ENCODE measurements at places on chromosomes 6 and 20. TPM values are rescaled to one million over a fixed set of nuclear protein-coding genes. Genes with fewer than 3 reads are reported as not detected.

DNA sequence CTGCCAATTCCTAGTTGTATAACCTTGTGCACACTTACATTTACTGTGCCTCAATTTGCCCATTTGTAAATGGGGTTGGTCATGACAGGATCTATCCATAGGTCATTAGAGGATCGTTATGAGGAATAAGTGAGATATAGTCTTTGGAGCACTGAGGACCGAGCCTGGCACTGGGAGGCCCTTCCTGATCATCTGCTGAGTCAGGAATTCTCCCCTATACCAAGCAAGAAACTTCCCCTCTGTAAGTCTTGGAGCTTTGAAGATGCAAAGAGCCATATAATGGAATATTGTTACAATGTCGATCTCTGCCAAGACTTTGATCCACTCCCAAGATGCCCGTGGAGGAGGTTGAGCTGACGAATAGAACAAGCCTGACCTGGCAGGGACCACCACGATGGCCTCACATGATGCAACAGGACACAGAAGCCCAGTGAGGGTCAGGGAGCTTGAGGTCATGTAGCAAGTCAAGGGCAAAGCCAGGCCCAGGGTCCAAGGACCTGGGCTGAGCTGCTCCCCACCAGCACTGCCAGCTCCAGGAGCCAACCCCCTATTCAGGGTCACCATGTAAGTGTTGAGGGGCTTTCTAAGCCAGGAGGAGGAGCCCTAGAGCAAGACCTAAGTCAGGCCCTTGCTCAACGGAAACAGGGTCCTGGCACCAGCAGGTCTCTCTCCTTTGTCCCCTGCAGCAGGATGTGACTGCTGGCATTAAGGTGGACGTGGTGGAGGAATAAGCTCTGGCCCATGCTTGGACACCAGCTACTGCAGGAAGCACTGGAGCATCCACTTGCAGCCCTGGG, 16.7 kb downstream of the PDRG1 start:
- no peaks in the 10 kb centered on the region for H3K36me3 ChIP-seq
- no peak overlapping the region for H3K27ac ChIP-seq
- DNase-seq = no peak
- H3K4me1 ChIP-seq = no peaks in the 10 kb centered on the region

DNA sequence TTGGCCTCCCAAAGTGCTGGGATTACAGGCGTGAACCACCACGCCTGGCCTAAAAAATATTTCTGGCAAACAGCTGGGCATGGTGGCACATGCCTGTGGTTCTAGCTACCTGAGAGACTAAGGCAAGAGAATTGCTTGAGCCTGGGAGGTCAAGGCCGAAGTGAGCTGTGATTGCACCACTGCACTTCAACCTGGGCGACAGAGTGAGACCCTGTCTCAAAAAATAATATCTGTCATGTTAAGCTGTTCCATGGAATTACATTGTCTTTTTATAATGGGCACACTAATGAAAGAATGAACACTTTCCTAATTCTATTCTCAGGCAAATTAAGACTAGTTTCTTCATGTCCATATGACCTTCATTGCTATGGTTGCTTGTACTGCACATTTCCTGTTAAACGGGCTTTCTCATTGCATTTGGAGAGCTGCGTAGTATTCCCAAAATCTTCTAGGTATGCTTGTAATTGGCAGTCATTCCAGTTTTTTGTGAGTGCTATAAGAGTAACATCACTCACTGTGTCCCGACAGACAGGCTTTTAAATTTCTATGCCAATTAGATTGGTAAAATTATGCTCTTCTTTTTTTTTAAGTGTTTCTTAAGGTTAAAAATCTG, 12.1 kb downstream of the AMD1 start:
- H3K27ac ChIP-seq = no peak overlapping the region
- H3K4me1 ChIP-seq = peaks cover 58% of the 10 kb centered on the region

DNA sequence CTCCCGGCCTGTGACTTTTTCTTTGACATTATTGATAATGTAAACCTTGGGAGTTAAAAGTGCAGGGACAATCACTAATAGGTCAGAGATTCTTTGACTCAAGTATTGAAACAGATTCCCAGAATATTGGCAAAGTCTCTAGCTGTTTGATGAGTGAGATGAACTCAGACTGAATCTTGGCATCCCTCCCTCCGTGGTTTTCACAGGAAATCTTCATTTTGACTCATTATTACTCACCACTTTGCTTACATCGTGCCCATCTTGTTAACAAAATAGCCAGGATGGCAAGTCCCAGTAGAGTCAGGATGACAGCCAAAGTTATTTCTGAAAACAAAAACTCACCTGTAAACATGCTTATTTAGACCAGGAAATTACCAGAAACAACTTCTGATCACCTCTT, 2.0 kb downstream of the TSBP1 start:
- no peaks in the 10 kb centered on the region for H3K27me3 ChIP-seq
- H3K36me3 ChIP-seq = no peaks in the 10 kb centered on the region
- DNase-seq = no peak
- no peaks in the 10 kb centered on the region for H3K4me1 ChIP-seq
- H3K27ac ChIP-seq = no peak overlapping the region
- no peak overlapping the region for H3K4me3 ChIP-seq

GRCh38 chr20:3692706-3693294, 11.0 kb upstream of the ADAM33 start:
- DNase-seq = no peak
- no peaks in the 10 kb centered on the region for H3K27me3 ChIP-seq
- H3K27ac ChIP-seq = no peak overlapping the region
- H3K36me3 ChIP-seq = no peaks in the 10 kb centered on the region

DNA sequence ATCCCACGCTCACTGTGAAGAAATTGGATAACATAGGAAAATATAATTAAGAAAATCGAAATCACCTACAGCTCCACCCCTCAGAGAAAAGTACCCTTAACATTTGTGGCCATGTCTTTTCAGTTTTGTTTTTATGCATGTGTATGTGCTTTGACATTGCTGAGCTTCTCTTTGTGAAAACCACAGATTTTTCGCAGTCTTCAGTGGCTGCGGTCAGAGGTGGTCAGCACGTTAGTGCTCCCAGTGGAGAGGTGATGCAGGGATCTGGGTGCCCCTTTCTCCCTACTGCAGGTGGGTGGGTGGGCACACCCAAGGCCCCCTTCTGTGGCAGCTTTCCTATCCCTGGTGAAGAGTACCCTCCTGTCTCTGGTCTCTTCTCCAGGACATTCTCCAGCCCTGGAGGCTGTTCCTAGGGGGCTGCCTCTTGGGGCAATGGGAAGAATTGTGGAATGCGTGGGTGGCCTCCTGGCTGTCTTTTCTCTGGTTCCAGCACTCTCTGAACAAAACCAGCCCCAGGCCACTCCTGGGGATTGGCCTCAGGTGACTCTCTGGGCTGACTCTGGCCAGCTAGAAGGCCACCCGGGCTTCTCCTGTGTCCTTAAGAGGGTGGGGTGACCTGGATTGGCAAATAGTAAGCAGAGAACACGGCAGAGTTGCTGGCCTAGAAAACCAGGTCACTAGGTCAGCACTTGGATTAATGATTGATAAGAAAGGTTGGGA, 49.8 kb upstream of the FANCE start:
- no peak overlapping the region for H3K27ac ChIP-seq
- no peaks in the 10 kb centered on the region for H3K27me3 ChIP-seq
- DNase-seq = no peak
- H3K36me3 ChIP-seq = no peaks in the 10 kb centered on the region

- no peaks in the 10 kb centered on the region for H3K27me3 ChIP-seq
- no peak overlapping the region for H3K27ac ChIP-seq
- no peaks in the 10 kb centered on the region for H3K4me1 ChIP-seq
- no peak for DNase-seq
- no peaks in the 10 kb centered on the region for H3K36me3 ChIP-seq
These were observed 224.4 kb downstream of the TPBG start for GRCh38 chr6:82588020-82588419.

DNA sequence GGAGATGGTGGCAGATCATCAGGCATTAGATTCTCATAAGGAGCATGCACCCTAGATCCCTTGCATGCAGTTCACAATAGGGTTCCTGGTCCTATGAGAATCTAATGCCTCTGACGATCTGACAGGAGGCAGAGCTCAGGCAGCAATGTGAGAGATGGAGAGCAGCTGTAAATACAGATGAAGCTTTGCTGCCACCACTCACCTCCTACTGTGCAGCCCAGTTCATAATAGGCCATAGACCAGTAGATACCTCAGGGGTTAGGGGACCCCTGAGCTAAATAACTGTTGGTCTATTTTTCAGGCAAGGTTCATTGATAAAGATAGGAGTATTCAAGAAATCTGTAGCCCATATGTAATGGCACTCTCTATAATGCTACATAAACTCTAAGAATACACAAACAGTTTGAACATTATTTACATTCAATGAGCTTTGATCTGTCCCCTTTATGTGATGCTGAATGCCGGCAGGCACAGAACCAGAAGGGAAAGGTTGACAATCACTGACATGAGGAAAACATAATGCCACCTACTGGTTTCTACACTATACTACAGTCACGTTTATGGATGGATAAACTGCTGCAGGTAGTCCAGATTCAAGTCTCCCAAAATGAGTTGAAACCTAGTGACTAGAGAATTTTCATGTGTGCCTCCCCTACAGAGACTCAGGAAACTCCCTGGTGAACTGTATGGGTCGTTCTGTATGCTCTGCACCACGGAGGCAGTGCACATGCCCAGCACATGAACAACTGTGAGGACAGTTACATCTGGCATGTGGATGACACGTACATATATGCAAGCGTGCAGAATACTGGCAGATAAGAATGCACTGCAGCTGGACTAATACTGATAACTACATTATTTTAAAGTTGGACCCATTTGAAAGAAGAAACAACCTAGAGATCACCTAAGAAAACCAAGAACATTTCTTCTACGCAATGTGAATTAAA, 72.0 kb downstream of the DST start:
- no peak overlapping the region for H3K4me3 ChIP-seq
- peaks cover 57% of the 10 kb centered on the region for H3K4me1 ChIP-seq
- no peaks in the 10 kb centered on the region for H3K27me3 ChIP-seq

GRCh38 chr6:145187491-145188206, 547.7 kb downstream of the EPM2A start:
- no peak overlapping the region for H3K27ac ChIP-seq
- no peaks in the 10 kb centered on the region for H3K4me1 ChIP-seq
- DNase-seq = no peak
- no peak overlapping the region for H3K4me3 ChIP-seq

GRCh38 chr6:156169371-156169770, 607.8 kb upstream of the ARID1B start:
- no peak overlapping the region for H3K27ac ChIP-seq
- no peaks in the 10 kb centered on the region for H3K36me3 ChIP-seq
- DNase-seq = no peak
- H3K4me3 ChIP-seq = no peak overlapping the region

- H3K4me1 ChIP-seq = peaks cover 54% of the 10 kb centered on the region
- DNase-seq = no peak
- no peak overlapping the region for H3K4me3 ChIP-seq
- no peaks in the 10 kb centered on the region for H3K27me3 ChIP-seq
- no peaks in the 10 kb centered on the region for H3K36me3 ChIP-seq
- no peak overlapping the region for H3K27ac ChIP-seq
These were observed 236.7 kb downstream of the FARS2 start for GRCh38 chr6:5497896-5498578.

GRCh38 chr6:122258839-122259238, 140.6 kb upstream of the HSF2 start:
- no peaks in the 10 kb centered on the region for H3K27me3 ChIP-seq
- no peak overlapping the region for H3K27ac ChIP-seq
- no peak for DNase-seq
- no peaks in the 10 kb centered on the region for H3K4me1 ChIP-seq
- no peak overlapping the region for H3K4me3 ChIP-seq

DNA sequence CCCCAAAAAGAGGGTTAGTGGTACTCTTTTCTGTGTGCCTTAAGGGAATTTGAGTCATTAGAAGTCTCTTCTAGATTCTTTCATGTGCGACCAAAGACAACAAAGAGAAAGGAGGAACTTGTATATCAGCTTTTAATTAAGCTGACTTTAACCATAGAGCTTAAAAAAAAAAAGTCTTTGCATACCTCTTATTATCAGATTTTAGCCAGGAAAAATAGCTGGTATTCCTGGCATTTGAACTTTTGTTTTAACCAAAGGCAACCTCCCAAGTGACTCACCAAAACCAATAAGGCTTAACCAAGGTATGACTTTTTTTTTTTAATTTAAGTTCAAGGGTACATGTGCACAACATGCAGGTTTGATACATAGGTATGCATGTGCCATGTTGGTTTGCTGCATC, 375.0 kb downstream of the CDC5L start:
- peaks cover 2% of the 10 kb centered on the region for H3K27me3 ChIP-seq
- H3K4me3 ChIP-seq = no peak overlapping the region
- no peaks in the 10 kb centered on the region for H3K36me3 ChIP-seq

DNA sequence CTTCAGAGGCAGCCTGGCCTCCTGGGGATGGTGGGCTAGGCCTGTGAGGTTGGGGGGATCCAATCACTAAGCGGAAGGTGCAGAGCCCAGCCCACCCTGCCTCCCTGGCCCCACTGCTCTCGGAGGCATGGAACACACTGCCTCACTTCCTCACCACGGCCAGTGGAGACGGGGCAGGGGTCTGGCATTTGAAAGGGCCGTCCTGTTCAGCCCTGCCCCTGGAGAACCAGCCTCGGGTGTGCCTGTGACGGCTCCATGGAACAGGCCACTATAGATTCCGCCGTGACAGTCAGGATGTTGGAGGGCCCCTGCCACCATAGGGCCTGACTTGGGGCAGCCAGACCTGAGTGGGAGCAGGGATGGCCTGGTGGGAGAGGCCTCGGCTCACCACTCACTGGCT, 110.2 kb downstream of the DACT2 start:
- H3K4me3 ChIP-seq = no peak overlapping the region
- H3K27me3 ChIP-seq = peaks cover 11% of the 10 kb centered on the region
- no peaks in the 10 kb centered on the region for H3K4me1 ChIP-seq

GRCh38 chr6:120395784-120396183, 938.5 kb downstream of the TBC1D32 start:
- no peak overlapping the region for H3K4me3 ChIP-seq
- H3K27me3 ChIP-seq = no peaks in the 10 kb centered on the region
- H3K27ac ChIP-seq = no peak overlapping the region
- DNase-seq = no peak

The OPRM1 gene
- total RNA-seq = not detected

The SLC35F1 gene
- total RNA-seq = 6.4 TPM

The ZSCAN23 gene
- total RNA-seq = 1.5 TPM

The ZNF391 gene
- total RNA-seq = 1.3 TPM

The SLC35D3 gene
- 0.08 TPM for total RNA-seq

The LRRC1 gene
- total RNA-seq = 2.7 TPM

The DNAH8 gene
- total RNA-seq = 0.03 TPM

The DPPA5 gene
- not detected for total RNA-seq

The SIRPD gene
- total RNA-seq = not detected

Measured in left ventricle myocardium inferior (tissue), 1 donor.